GM12891 (cell line): ENCODE measurements at places on chromosomes 7 and 10.
A peak's percentile ranks its signal among the peaks of the same experiment; 100 is the strongest.

DNA sequence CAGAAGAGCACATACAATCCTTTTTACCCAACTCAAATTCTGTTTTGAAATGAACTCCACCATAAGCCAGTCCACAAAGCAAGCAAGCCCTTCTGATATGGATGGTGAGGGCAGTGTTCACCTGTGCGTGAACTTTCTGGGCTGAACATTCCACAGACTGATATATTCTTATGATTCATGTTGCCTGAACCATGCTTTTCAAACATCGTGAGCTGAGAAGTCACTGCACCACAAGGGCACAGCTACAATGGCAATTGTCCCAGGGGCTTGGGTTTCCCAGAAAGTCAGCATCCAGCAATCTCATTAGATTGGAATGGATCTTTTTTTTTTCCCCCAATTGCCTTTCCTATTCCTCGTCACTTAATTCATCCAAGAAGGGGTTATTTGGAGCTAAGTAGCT lies 86.9 kb upstream of the ZNF438 start:
- DNase-seq = no peak

DNA sequence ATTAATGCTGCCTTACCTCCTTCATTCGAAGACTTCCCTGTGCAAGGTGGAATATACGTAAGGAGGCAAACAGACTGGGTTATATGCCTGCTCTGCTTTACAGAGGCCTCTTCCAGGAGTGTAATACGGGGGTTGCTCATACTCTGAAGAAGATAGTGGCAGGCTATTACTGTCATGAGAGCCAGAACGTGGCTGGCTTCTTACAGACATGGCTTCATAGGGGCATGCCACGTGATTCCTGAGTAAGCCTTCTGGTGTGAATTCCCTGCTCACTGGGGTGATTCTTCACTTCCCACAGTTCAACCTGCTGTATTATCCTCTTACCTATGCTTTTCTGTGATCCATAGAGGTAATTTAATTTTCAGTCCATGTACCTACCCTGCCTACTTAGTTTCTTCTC lies 141.8 kb downstream of the ST7 start:
- no peak for DNase-seq

GRCh38 chr7:18590744-18591340 lies 95.3 kb downstream of the HDAC9 start:
- no peak for DNase-seq

DNA sequence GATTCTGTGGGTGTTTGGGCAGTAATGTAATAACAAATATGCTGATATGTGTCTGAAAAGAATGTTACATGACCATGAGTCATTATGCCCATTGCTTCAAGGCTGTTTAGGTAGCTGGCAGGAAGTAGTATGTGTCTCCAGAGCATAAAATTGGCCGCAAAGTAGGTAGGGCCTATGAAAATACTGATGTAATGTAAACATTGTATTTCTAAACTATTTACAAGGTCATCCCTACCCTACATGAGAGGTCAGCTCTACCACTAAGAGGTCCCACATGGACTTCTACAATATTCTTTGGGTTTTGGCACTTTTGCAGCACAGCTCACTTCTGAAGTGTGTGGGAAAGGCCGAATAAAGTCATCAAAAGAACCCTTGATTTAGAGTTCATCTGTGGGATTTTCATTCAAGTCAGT lies 301.9 kb downstream of the AHR start:
- DNase-seq = no peak

GRCh38 chr7:3140834-3141233 lies 97.2 kb upstream of the CARD11 start:
- DNase-seq = no peak

DNA sequence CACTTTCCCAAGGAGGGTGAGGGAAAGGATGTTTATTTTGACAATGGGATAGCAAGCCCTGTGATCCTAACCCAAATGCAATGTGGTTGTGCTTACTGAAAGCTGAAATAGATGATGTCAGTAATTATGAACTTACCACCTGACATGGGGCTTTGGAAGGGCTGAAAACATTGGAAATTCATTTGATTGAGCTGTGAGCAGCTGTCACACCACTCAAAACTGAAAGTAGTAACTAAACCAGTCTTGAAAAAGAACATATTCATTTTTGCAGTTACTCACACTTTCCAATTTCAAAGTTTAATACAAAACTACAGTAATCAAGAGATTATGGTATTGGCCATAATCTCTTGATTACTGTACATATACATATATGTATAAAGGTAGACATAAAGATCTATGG lies 155.5 kb upstream of the HPS1 start:
- no peak for DNase-seq

GRCh38 chr7:388023-388960 lies 98.3 kb downstream of the FOXL3 start:
- DNase-seq = peak; percentile 14

- no peak for DNase-seq
These were observed 130.9 kb downstream of the NXPH1 start for GRCh38 chr7:8564281-8564680.

DNA sequence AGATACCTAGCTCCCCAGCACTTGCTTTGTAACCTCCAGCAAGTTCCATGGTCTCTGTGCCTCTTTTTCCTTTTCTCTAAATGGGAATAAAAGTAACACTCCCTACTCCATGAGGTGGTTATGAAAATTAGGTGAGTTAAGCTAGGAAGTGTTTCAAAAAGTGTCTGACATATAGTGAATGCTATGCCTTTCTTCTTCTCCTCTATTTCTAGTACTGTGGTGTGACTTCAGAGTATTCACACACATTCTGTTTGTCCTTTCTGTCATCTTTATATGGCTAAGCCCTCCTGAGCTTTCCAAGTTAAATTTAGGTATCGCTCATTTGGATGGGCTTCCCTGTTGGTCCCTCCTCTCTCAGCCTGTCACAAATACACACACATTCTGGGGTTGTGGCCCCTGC lies 229.7 kb downstream of the EXOC4 start:
- DNase-seq = no peak

DNA sequence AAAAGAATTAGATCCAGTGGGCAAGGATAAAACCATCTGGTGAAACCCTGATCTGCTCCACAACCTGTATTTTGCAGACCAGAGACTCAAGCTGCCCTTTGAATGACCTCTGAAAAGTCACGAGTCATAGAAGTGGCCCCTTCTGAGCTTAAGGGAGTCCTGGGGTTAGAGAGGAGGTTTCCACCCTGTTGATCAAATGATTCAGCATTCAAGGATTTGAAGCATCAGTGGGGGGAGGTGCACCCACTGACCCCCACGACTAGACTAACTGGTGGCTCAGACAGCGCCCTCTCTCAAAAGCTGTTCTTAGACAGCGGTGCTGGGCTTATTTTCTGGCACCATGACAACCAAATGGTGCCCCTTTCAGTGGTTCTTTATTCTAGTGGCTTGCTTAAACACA lies 44.3 kb downstream of the PLCE1 start:
- no peak for DNase-seq

GRCh38 chr7:12635830-12636229 lies 51.6 kb upstream of the ARL4A start:
- no peak for DNase-seq

DNA sequence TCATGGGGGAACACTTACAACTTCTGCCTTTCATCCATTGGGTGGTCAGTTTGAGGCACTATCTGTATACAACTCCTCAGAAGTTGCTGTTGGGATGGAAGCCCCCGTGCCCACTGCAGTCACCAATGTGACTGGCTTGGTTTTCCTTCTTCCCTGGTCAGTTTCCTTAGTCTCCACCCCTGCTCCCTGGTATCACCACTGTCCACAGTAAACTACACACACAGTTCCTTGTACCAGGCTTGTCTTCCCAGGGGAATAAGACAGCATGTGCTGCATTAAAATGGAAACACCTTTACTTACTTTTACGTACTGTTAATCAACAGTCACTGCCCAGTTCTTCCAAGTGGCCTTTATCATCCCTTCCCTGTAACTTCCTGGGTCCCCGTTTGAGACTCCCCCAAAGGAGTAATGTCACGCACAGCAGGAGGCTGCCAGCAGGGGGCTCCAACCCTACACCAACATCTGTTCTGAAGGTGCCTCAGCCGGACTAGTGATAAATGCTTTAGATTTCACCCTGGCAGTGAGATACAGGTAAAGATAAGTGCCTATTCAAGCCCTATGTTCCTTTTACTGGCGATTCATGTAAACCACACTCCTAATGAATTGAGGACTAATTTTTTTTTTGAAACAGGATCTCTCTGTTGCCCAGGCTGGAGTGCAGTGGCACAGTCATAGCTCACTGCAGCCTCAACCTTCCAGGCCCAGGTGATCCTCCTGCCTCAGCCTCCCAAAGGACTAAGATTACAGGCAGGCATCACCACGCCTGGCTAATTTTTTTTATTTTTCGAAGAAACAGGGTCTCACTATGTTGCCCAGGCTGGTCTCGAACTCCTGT lies 45.3 kb upstream of the PIK3AP1 start:
- no peak for DNase-seq

GRCh38 chr10:75165684-75166622 lies 44.6 kb upstream of the VDAC2 start:
- peak; percentile 46 for DNase-seq

DNA sequence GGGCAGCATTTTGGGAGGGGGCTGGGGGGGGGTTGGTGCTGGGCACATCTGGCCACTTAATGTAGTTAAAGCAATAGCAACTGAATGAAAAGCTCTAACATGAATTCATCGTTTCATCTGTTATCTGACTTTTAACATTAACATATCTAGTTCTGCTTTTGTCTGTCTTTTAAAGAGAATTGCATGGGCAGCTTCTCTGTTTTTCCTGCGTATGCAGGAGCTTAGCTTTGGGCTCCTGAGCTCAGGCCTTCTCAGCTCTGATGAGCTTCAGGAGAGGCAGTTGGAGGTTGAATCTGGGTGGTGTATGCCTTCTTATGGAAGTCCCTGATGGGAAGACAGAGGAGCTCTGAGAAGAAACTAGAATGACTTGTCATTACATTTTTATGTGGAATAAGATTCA lies 58.4 kb downstream of the DNAJB6 start:
- DNase-seq = no peak

GRCh38 chr7:24052572-24053260 lies 231.3 kb upstream of the NPY start:
- DNase-seq = no peak

DNA sequence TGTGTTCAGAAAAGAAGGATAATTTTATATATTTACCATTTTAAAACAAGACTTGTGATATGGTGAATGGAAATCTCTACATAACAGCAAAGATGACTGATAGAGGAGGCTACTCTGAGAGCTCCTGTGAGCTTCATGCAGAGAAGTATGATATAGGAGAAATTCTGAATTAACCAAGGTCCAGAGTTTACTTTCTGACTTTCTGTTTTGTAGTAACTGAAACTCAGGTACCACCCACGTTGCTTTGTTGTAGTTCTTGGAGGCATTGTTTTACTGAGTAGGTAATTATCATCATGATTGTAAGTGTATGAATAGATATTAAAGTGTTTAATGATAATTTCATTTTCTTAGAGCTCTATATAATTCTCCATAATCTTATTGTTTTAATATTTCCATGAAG lies 18.0 kb upstream of the SFR1 start:
- DNase-seq = no peak

- DNase-seq = no peak
These were observed 156.0 kb downstream of the ZNF33B start for GRCh38 chr10:42482411-42482810.

DNA sequence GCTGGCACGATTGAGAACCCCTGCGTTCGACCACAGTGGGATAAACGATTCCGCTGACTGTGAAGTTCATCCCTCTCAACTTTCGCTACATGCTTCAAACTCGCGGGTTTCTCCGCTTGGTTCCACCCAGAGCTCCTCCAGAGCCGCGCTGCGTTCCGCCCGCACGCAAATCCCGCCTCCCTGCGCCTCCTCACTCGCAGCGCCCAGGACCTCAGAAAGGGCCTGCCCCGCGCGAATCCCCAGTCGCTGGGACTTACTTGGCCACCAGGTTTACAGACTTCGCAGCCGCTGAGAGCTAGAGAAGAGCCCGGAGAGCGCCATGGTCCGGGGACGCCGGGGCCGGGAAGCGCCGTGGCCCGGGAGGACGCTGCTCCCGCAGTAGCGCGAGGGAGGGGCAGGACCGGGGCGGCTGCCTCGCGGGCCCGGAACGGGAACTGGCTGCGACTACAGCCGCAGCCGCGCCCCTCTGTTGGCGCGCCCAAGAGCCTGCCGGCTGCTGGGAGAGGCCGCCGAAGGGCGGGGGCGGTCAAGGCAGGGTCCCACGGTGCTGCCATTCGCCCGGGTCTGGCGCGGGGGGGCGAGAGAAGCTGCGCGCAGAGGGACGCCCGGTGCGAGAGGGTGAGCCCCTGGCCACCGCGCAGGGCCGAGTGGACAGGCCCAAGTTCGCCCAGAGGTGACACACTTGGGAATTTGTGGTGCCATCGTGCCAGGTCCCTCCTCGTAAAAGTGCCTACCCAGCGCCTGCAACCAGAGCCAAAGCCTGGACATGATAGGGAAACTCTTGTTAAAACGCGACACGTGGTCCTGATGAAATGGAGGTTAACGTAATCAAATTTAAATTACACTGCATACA lies at the start of gene NOD1:
TSS of gene NOD1 (minus strand) at position 436 of the 853 bp plus-strand sequence. CDS start 21,863 bp downstream, outside the sequence.
- peak; percentile 74 for DNase-seq

- DNase-seq = no peak
These were observed 84.9 kb downstream of the GRB10 start for GRCh38 chr7:50697748-50698147.

- DNase-seq = no peak
These were observed 915.8 kb downstream of the TYW1 start for GRCh38 chr7:67912437-67912836.

GRCh38 chr10:88926566-88927415 lies 25.8 kb downstream of the ACTA2 start:
- no peak for DNase-seq

- DNase-seq = no peak
These were observed 178.0 kb downstream of the AMPH start for GRCh38 chr7:38453168-38453567.

- DNase-seq = no peak
These were observed 9.3 kb upstream of the PNLIPRP3 start for GRCh38 chr10:116418389-116418788.

GRCh38 chr10:61172182-61172926 lies 228.4 kb upstream of the RHOBTB1 start:
- no peak for DNase-seq

DNA sequence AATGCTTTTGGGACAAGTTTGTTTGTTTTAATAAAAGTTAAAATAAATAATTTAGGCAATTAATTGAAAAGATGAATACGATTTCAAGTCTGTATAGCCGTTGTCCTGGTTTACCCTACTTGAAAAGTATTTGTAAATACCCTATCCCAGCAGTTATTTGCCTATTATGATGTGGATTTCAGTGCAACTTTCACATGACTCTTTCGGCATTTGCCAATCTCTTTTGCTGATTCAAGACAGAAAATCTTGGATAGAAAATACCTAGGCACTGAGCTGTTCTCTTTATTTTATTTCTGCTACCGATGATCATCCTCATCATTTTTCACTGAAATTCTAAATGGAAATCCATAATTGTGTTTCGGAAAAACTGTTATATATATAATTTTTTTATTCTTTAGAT lies 125.9 kb upstream of the FZD8 start:
- no peak for DNase-seq

GRCh38 chr10:119370972-119371703 lies 163.8 kb downstream of the GRK5 start:
- no peak for DNase-seq

GRCh38 chr7:117319181-117319580 lies 3.7 kb downstream of the WNT2 start:
- no peak for DNase-seq
